Endothelial cell (in vitro differentiated cells): ENCODE measurements at places on chromosomes 2 and 18.

DNA sequence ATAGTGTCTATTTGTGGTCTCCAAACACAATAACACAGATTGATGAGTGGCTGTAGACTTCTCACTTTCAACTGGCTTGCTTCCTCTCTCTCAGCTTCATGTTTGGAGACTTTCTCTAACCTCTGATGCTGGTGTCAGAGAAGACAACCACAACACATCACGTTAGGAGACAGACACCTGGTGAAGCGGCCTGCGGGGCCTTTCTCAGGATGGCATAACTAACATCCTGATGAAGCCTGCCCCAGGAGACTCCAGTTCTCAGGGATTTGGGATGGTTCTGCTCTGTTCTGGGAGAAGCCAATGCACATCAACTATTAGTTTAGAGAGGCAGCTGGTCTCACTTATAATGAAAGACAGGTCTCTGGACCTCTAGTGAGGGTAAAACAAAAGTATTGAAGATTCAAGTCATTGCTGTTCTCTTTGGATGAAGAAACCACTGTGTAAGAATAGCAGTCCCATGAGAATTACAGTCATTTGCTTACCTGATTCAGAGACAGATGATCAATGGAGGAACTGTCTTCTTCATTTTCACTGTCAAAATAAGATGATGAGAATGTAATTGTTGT lies 2.0 kb downstream of the IL1A start:
- DNase-seq = no peak

GRCh38 chr2:120287183-120288015 lies 34.7 kb downstream of the RALB start:
- DNase-seq = no peak

DNA sequence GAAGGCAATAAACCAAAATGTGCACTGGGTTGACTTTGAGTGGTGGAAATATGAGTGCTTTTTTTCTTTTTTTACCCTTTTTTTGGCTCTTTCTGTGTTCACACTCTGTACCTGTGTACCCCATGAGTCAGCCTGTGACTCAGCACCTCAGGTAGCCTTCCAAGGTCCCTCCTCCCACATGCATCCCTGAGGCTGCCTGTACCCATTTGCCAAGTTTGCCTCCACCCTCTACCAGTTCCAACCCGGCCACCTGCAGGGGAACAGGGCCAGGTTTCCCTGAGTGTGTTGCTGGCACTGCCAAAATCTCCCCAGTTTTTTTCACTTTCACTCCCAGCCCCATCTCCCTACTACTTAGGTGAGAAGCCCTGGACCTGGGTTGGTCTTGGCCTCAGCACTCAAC lies 14.0 kb downstream of the CXCR1 start:
- DNase-seq = no peak

GRCh38 chr2:79219383-79219988 lies 59.9 kb upstream of the REG3A start:
- DNase-seq = peak; percentile 49

DNA sequence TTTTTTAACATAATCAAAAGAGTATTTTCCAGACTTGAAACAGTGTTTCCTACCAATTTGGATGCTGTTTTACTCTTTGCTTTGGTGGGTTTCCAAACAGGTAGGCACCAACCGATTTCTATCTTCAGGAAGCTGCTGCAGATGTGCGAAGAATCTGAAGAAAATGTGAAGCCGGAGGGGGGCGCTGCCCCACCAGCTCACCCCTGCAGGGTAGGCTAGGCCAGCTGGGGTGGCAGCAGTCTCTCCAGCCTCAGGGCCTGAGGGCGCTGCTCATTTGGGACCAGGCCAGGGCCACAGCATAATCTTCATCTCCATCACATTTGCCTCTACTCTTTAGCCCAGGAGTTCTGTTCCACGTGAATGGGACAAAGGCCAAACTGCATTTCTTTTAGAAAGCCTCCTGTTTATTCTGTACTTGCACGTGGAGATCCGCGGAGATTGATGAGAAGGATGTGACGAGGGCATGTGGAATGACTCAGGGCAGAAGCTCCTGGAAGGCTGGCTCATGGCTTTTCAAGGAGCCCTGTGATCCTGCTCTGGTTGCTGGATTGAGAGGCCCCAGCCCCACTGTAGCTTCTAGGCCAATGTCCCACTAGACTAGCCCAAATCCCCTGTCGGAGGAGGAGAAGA lies 84.2 kb upstream of the FAM136A start:
- no peak for DNase-seq

GRCh38 chr2:179049203-179049545 lies 763 bp downstream of the CCDC141 start:
- DNase-seq = no peak

DNA sequence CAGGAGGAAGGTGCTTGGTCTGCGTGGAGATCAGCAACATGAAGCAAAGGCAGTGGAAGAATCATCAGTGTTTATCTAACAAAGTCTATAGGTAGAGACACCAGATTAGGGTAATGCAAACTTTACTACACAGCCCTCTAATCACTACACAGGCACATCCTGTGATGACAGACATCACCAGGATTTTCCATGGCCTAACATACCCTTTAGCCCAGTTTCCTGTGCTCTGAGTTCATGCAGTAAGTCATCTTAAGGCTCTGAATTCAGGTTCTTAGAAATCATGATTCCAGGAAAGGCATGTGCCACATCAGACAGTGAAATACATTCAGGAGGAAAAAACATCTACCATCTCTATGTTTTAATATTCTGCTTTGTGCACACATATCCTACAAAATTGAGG lies 708.5 kb upstream of the SLC8A1 start:
- no peak for DNase-seq

DNA sequence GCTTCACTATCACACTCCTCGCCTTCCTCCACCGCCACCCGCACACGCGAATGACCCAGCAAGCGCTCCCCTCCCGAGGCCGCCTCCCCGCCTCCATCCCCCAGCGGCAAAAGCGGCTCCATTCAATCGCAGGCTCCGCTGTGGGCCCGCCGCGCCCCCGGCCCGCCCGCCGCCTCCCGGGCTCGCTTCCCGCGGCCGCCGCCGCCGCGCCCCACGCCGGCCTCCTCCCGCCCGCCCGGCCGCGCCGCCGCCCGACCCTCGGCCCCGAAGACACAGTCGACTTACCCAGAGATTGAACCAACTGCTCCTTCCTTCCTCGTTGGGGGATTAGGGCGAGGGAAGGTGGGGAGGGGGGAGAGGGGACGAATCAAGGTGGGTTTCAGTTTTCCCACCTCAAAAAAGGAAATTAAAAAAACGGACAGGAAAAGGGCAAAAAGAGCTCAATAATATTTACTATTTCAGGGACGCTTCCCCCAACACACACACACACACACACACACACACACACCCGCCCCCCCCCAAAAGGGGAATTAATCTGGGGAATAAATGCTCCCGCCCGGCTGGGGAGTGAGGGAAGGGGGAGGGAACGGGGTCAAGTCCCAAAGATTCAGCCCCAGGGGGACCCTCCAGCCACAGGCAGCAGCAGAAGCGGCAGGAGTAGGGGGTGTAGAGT lies 743 bp downstream of the XPO1 start:
- peak; percentile 50 for DNase-seq

DNA sequence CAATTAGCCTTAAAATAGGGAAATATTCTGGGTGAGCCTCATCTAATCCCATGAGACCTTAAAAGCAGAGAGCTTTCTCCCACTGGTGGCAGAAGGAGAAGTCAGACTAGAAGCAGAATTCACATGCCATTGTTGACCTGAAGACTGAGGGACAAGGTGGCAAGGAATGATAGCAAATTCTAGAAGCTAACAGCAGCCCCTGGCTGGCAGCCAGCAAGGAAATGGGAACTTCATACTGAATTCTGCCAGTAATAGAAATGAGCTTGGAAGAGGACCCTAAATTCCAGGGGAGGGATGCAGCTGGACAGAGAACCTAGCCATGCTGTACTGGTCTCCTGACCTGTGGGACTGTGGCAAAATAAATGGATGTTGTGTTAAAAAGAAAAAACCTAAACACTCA lies 19.5 kb downstream of the B3GNT7 start:
- DNase-seq = no peak

DNA sequence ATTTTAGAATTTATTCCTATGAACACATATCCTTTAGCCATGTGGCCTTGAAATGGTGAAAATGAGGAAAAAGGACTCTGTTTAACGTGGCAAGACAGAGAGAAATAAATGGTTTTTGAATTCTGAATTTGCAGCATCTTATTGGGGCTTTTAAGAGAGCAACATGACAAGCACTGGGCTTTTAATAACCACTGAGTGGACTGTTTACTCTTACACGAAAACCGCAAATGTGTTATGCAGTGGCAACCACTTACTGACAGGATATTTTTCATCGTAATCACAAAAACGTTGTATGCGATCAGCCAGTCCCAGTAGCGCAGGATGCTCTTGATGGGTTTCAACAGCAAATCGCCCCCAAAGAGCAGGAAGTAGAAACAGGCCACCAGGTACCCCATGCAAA lies 226.6 kb downstream of the NAPG start:
- DNase-seq = no peak

DNA sequence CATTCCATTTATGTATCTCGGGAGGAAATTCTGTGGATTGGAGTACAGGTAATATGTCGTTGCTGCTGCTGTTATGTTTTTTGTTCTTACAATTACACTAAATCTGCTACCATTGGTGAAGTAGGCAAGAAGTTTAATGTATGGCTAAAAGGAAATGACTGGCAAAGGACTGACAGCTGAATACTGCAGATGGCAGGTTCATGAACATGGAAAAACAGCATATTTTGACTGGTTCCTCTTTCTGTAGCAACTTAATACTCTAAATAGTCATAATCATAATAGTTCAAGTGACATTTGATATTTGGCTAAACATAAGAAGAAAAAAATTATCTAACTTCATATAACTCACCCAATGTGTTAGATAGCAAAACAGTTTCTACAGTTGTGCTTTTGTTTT lies 84.5 kb upstream of the PGAP1 start:
- no peak for DNase-seq
